ELF-1 (cell line): ENCODE measurements at places on chromosomes 3 and 15.
A peak's percentile ranks its signal among the peaks of the same experiment; 100 is the strongest.

DNA sequence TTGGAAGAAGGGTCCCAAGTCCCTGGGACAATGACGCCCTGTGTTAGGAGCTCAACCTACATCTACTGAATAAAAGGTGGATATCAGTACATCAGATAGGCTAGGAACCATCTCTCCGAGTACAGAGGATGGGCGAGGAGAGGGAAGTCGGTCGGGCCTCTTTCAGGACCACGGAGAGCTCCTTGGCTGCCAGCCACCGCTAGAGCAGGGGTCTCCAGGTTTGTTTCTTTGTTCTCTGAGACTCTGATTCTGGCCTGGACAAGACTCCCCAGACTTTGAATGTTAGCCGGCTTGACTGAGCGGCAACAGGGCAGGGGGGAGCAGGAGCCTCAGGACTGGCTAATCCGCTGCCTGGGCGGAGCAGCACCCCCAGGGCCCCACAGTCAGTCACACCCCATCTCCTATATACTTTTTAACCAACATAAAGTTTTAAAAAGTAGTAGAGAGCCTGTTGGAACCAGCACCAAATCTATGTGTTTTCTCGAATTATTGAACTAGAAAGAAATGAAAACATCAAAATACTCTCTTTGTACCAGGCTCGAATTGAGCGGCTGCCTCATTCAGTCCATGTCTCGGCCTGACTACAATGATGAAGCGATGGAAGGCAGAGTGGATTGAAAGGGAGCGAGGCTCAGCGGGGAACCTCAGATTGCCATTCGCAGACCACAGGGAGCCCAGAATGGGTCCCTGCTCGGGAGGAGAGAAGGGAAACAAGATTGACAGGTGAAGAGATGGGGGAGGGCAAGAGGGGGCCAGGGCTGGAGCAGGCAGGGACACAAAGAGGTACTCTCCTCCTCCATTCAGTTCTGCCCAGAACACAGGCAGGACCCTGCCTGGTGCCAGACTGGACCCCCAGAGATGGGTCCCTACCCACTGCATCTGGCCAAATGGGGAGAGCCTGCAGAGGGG, 131.6 kb downstream of the TPRA1 start:
- peak; percentile 93 for DNase-seq

DNA sequence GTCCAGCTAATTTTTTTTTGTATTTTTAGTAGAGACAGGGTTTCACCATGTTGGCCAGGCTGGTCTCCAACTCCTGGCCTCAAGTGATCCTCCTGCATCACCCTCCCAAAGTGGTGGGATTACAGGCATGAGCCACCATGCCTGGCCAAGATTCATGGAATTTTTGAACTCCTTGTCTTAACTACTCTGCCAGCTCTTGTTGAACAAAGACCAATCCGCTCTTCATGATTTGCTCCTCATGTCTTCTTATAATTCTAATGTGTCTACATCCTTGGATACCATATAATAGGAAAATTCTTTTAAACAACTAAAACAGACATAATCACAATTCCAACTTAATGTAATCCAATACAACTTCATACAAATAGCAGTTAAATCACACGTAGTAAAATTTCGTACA, 21.3 kb downstream of the UBA5 start:
- DNase-seq, result no peak

- DNase-seq, result no peak
These were observed 24.5 kb upstream of the KLF13 start for GRCh38 chr15:31302029-31302657.

GRCh38 chr15:52658955-52659354, 20.2 kb downstream of the ATOSA start:
- no peak for DNase-seq

- peak; percentile 59 for DNase-seq
These were observed 76.5 kb upstream of the BCL6 start for GRCh38 chr3:187821616-187822317.

- DNase-seq, result no peak
These were observed 49.5 kb upstream of the HACD2 start for GRCh38 chr3:123634149-123635051.

DNA sequence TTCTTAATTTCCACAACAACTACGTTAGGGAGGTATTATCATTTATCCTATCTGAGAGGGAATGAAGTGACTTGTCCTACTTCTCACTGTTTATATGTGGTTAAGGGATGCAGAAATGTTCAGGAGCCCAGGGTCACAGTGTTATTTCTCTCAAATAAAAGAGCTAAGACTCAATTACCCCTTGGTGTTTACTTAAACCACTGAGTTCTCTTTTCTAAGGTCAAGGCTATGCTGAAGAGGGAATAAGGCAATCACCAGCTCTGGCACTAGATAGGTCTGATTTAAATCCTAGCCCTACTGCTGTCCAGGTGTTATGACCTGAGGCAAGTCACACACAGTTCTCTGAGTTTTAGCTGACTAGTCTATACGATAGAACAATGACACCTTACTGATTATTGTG, 35.7 kb upstream of the BCL6 start:
- no peak for DNase-seq

- DNase-seq, result no peak
These were observed 31.0 kb downstream of the LCMT2 start for GRCh38 chr15:43299411-43299810.

DNA sequence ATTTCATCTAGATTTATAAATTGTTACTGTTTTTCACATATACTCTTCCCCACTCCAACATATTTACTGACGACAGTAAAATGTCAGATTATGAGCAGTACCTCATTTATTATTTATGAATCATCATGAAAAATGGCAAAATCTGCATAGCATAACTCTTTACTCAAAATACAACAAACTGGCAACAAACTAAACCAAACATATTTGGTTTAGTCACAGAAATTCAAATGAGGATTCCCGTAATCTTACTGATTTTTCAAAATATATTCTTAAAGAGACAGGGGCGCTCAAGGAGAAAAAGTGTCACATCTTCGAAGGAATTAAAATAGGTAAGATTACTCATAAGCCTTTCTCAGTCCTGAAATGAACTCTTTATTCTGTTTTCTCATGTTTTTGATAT, 3.0 kb upstream of the GPR87 start:
- no peak for DNase-seq

- peak; percentile 49 for DNase-seq
These were observed 232.6 kb downstream of the MEX3B start for GRCh38 chr15:81813215-81813614.

DNA sequence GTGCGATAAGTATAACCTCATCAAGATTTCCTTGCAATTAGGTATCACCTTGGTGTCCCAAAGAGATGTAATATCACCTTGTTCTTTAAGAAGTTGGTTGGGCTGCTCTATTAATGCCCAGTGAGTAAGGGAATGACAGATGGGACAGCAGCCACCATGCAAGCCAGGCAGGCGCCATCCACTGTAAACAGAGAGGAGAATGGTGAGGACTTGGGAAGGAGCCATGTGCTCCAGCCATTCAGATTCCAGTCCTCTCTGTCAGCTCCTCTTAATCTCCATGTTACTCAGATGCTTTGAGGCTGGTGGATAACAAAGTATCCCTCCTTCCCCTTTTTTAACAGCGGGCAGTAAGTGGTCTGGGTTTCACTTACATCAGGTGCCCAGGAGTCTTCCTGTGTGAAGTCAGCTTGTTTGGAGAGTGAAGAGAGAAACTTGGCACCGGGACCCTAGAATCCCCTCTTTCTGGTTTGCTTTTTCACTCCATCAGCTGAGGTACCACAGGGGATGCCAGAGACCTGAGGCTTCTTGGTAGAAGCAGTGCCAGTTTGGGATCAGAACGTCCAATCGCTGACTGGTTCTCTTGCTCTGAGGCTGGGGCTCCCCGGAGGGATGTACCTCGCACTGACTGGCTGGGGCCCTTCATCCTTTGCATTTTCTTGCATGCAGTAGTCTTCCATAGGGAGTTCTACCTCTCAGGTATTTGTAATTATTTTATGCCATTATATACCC, 29.5 kb downstream of the SLCO3A1 start:
- DNase-seq, result no peak

DNA sequence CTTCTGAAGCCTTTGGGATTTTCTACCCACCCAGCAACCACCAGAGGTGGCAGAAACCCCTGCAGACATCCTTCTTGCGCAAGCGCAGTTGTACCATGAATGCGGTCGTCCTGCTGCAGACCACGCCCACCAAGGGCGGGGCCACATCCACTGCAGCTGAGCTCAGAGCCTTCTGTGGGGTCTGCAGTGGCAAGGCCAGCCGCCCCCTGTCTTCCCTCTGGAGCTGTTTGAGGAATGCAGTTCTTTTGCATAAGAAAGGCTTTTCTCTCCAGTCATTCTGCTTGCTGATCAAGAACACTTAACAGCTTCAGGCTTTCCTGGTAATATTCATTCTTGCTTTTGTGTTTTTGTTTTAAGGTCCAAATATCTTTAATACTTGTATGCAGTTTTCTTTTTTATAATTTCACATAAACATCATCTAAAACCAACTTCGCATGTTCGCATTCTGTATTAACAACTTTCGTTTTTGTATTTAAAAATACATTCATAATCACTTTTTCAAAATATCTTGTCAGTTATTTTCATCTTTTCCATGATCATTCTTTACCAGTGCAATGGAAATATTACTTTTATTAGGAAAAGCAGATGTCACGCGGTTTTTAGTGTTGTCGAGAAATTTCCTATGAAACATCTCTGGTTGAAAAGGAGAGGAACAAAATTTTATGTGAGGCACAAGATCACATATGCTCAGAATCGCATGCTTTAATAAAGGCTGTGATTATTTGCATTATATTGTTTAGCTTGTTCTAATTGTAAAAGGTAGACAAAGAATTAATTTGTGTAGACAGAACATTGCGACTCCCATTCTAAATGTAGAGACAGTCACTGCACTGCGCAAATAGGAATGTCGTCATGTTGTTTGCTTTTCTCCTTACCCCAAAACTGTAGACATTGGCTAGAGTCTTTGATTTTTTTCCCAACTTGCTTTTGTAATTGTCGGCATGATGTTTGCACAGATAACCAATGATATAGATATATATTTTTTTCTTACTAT, 98.1 kb upstream of the SNRPN start:
- peak; percentile 98 for DNase-seq

DNA sequence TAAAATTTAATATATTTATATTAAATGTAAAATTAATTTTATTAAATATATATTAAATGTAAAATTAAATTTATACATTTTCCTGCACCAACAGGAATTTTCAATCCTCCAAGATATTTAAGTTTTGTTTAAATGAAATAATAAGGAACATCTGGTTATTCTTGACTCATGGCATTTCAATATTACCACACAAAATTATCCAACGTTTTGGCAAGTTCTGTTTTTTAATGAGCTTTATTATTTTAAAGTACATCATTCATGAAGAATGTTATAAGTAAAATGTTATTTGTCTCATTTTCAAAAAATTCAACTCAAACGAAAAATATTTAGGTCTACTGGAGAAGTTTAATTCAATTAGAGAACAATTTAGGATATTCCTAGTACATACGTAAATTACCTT, 811.4 kb downstream of the NAALADL2 start:
- no peak for DNase-seq

DNA sequence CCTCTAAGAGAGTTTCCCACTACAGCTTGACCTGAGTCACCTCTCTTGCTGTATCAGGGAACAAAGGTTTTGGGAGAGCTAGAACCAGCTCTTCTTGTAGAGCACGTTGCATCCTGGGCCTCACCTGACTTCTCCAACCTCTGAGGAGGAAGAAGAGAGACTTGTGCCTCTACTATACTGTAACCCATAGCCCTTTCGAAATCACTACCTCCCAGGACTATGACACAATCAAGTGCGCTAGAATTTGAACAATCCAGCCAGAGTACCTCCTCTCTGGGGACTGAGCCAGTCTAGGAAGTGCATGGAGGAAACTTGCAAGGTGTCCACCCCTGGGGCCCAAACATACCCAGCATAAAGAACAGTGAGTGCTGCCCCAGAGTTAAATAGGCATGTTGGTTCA, 192.8 kb upstream of the BHLHE40 start:
- DNase-seq, result no peak

GRCh38 chr3:64152086-64152485, 73.2 kb downstream of the PRICKLE2 start:
- DNase-seq, result no peak

- no peak for DNase-seq
These were observed 7.4 kb upstream of the FNDC3B start for GRCh38 chr3:172031996-172032395.

GRCh38 chr15:53589520-53590057, 169.9 kb downstream of the WDR72 start:
- DNase-seq, result no peak

GRCh38 chr15:51401872-51402517, 60.5 kb downstream of the GLDN start:
- DNase-seq, result peak; percentile 70

DNA sequence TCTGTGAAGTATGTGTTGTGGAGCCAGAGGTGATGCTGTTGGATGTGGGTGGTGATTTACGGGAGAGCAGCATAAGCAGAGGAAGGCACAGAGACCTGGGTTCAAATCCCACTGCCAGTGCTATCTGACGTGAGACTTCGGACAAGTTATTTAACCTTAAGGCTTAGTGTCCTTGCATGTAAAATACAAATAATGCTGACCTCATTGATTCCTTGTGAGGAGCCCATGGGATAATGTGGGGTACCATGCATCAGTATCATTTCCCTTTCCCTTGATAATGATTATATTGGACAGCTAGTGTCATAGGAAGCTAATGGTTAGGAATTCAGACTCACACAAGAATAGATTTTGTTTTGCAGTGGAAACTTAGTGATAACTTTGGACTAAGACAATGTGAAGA, 141.6 kb downstream of the SLCO3A1 start:
- no peak for DNase-seq

DNA sequence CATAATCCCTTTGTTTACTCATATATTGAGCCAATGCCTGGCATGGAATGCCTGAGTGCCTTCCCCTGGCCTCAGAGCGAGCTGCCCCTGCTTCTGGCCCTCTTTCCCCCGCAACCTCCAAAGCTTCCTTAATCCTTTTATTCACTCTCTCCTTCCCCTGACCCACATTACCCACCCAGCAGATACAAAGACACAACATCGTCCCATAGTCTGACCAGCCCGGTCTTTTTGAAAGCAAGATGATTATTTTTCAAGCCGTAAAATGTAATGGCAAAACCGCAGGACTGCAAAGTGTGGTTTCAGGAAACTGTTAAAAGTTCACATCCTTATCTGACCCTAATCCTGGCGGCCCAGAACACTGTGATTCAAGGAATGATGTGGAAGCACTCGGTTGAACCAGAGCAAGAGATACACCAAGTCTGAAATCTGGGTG, 78.4 kb upstream of the LRTM1 start:
- peak; percentile 39 for DNase-seq

- DNase-seq, result no peak
These were observed 148.3 kb downstream of the NSMCE3 start for GRCh38 chr15:29121369-29121656.

- DNase-seq, result peak; percentile 96
These were observed 43.9 kb downstream of the BHLHE40 start for GRCh38 chr3:5022966-5023776.

DNA sequence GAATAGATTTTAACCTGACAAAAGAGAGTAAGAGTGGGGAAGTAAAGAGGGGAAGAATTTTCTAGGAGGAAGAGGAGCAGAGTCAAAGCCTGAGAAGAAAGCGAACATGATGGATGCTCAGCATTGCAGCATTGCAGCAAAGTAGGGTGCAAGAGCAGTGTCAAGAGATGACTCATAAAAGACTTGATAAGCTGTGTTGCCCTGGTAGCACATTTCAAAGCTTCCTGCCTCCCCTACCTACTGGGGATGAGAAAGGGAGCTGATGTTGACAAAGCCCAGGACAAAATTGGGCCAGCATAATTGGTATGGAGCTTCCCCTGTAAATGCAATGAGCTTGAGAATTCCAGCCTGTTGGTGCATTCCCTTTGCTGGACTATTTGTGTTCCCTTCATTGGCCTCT, 121.6 kb upstream of the ST8SIA2 start:
- peak; percentile 10 for DNase-seq
